ENCODE measurements at places on chromosomes 7 and 10.

- no peak for DNase-seq
These were observed 121.9 kb upstream of the RET start for GRCh38 chr10:42954766-42955492.

- DNase-seq: no peak
These were observed 388.7 kb downstream of the GFRA1 start for GRCh38 chr10:115884331-115884730.

DNA sequence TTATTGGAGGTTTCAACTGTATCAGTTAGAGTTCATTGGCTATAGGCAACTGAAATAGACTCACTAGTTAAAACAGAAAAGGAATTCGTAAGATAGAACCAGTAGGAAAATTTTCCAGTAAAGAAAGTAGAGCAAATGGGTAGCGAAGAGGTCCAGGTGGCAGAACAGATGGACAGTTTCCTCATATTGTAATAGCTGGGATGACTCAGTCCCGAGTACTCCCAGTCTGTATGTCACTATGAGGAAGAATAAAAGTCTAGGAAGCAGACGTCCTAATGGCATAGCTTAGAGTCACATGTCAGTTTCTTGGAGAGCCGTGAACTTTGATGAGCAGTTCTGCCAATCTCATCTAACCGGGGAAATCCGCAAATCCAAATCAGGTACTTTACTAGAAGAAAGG is 95.3 kb downstream of the RNF32 start:
- no peak for DNase-seq

DNA sequence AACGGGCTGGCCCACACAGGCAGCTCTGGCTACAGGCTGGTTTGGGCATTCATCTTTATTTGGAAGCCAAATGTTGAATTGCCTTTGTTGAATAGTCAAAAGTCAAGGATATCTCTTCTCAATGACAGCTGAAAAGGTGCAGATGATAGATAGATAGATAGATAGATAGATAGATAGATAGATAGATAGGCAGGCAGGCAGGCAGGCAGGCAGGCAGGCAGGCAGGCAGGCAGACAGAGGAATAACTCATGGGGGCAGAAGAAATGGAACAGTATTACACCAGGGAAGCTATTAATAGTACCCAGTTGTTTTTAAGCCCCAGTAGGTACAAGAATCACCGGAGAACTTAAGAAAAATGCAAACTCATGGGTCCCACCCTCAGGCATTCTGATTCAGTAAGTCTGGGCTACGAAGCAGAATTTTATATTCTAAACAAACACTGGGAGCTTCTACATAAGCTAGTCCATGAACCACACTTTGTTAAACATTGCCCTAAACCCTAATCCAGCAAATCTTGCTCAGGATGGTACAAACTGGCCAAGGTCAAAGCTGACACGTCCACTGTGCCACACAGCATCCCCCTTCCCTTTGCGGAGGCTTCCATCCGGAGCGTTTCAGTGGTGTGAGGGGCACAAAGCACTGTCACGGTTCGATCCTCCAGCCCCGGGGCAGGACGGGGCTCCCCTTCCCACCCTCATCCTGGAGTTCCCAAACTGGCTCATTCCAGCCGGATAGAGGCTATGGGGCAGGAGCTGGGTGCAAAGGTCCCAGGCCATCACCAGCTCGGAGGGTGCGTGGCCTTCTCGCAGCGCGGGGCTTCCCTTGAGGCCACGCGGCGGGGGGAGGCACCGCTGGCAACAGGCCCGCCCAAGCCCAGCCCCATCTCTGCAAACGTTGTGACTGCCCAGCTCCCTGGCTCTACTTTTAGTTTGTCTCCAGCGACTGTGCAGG is 6.7 kb downstream of the PRKAG2 start:
- no peak for DNase-seq

DNA sequence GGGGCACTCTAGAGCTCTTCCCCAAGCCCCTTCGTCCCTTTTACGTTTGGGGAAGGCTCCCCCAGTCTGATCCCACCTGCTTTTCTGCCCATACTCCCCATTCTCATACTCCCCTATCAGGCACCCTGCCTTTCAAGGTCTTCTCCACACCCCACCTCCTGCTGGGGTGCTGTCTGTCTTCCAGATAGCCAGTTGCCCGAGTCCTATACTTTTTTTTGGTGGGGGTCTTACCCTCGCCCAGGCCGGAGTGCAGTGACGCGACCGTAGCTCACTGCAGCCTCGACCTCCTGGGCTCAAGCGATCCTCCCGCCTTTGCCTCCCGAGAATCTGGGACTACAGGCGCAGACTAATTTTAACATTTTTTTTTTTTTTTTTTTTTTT is 775 bp upstream of the ABHD11 start:
- DNase-seq: no peak

DNA sequence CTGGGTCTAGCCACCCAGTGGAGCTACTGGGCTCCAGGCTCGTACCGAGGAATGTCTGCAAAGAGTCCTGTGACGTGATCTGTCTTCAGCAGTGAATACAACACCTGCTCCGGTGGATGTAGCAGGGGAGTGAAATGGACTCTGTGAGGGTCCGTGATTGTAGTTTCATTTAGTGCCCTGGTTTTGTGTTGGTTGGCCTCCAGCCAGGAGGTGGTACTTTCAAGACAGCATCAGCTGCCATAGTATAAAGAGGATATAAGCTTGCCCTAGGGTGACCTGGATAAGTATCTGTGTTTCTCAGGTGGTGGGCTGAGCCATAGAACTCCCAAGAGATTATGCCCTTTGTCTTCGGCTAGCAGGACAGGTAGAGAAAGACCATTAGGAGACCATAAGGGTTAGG is 24.6 kb upstream of the WNT2 start:
- DNase-seq: no peak

- DNase-seq: no peak
These were observed 143.7 kb upstream of the RNF32 start for GRCh38 chr7:156496865-156497264.

- no peak for DNase-seq
These were observed 65.3 kb downstream of the MYOF start for GRCh38 chr10:93416824-93417223.

Measured in stimulated activated CD4-positive, alpha-beta T cell treated with anti-CD3 and anti-CD28 coated beads, Interleukin-1b, Interleukin-23, amount 100 ng/mL, for 1 hour (primary cell).